ENCODE measurements at places on chromosomes 6 and 20. TPM values are rescaled to one million over a fixed set of nuclear protein-coding genes. Genes with fewer than 3 reads are reported as not detected.

DOK5 gene
- total RNA-seq: 4.3 TPM

OVOL2 gene
- not detected for total RNA-seq

FAM229B gene
- total RNA-seq: 9.5 TPM

TGM2 gene
- not detected for total RNA-seq

BMP2 gene
- not detected for total RNA-seq

DUSP22 gene
- total RNA-seq: 46.9 TPM

OPRM1 gene
- total RNA-seq: not detected

ATP6V1G2 gene
- total RNA-seq: 1.2 TPM

CST4 gene
- total RNA-seq: not detected

RSPH4A gene
- not detected for total RNA-seq

PBOV1 gene
- total RNA-seq: not detected

CDH26 gene
- total RNA-seq: 1.5 TPM

RAB23 gene
- total RNA-seq: 1.1 TPM

DCDC2 gene
- total RNA-seq: not detected

CST2 gene
- total RNA-seq: not detected

HEY2 gene
- total RNA-seq: not detected

DLK2 gene
- 0.52 TPM for total RNA-seq

LINC00237 gene
- not detected for total RNA-seq

SLC52A3 gene
- not detected for total RNA-seq
